ENCODE measurements at places on chromosomes 11 and 22.

GRCh38 chr11:116261606-116262005 is 511.2 kb downstream of the BUD13 start:
- DNase-seq, result no peak

GRCh38 chr22:43377896-43378704 is 33.7 kb upstream of the MPPED1 start:
- DNase-seq, result peak; percentile 95

- DNase-seq, result no peak
Observed at GRCh38 chr11:46727952-46728658, 9.1 kb downstream of the F2 start.

GRCh38 chr11:90587896-90588295 is 365.0 kb upstream of the CHORDC1 start:
- peak; percentile 26 for DNase-seq

DNA sequence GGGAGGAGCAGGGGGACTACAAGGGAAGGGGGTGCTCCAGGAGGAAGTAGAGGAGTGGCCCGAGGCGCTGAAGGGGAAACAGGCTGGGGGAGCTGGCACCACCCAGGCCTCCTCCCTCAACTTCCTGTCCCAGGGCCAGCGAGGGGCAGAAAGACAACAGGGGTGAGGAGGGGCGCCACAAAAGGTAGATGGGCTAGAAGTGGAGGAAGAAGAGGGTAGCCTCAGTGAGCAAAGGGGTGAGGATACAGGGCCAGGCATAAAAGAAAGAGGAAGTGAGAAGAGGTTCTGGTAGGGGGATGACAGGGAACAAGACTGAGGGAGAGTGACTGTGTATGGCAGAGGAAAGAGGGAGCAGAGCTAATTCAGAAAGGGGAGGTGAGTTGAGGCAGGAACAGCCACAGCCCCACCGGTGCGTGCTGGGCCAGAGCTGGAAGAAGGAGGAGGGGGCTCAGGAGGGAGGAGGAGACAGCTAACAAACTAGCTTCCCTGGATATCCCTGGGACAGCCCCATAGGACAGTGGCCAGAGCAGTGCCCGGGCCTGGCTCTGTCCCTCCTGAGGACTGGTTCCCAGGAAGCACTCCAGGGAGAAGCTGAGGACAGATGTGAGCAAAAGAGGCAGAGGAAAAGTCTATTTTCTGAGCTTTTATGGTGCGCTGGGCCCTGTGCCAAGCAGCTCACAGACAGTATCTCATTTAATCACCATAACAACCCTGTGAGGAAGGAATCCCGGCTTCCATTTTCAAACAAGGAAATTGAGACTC is 8.5 kb downstream of the DCHS1 start:
- DNase-seq, result no peak

- no peak for DNase-seq
Observed at GRCh38 chr11:20760811-20761210, 91.4 kb downstream of the NELL1 start.

DNA sequence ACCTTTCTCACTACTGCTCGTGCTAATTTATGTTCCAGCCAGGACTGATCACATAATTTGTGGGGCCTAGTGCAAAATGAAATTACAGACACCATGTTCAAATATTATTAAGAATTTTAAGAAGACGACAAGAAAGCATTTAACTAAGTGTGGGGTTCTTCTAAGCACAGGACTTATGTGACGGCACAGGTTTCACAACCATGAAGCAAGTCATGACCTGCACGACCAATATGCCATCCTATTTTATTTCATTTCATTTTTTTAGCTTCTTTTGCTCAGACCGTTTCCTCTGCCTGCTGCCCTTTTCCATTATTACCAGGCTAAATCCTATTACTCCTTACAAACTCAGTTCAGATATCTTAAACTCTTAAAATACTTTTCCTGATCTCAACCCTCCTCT is 462.5 kb downstream of the AASDHPPT start:
- DNase-seq, result no peak

DNA sequence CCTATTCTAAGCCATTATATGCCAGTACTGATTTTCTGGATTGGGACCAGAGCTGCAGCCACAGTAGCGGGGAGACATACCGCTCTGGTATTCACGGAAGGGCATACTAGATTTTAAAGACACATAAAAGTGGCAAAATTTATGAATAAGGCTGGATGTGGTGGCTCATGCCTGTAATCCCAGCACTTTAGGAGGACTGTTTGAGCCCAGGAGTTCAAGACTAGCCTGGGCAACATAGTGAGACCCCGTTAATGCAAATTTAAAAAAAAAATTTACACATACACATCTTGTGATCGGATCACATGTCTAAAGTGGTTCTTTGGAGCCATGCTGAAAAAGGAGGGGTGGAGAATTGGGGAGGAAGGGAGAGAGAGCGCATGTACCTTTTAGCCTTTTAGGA is 9.0 kb downstream of the RPL27A start:
- no peak for DNase-seq

DNA sequence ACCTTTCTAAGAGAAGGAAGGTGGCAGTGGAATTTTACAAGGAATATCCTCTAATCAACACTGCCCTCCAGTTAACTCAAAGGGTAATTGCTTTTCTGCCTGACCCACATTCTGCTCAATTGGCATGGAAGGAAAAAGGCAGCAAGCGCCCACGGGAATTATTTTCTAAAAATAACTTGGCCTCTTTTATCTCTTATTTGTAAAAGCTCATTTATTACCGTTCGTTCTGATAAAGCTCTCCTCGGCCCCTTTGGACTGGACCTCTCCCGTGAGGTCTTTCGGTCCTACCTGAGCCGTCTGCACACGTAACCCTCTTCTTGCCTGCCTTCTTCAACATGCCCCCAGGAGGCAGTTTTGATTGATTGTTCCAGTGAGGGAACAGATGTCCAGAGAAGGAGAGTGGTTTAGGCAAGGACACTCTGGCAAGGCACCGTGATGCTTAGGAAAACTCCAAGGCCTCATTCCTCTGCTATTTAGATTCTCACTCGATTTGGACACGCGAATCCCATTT is 53.2 kb upstream of the CRTAM start:
- no peak for DNase-seq

DNA sequence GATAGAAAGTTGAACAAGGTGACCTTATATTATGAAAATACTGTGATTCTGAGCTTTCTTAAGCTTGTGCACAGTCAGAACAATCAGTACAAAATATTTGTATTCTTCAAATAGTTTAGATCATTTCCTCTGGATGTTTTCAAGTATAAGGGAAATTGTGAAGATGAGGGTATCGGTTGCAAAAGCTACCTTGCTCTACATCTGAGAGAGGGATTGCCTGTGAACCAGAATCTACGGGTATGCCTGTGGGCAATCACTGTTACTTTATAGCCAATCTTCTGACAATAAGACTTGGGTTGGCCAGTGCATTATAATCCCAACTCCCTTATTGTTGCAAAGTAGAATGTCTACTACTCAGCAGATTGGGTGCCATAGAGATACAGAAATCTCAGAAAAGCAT is 90.5 kb downstream of the NTM start:
- no peak for DNase-seq

GRCh38 chr11:16857186-16857585 is 118.7 kb downstream of the C11orf58 start:
- DNase-seq, result no peak

DNA sequence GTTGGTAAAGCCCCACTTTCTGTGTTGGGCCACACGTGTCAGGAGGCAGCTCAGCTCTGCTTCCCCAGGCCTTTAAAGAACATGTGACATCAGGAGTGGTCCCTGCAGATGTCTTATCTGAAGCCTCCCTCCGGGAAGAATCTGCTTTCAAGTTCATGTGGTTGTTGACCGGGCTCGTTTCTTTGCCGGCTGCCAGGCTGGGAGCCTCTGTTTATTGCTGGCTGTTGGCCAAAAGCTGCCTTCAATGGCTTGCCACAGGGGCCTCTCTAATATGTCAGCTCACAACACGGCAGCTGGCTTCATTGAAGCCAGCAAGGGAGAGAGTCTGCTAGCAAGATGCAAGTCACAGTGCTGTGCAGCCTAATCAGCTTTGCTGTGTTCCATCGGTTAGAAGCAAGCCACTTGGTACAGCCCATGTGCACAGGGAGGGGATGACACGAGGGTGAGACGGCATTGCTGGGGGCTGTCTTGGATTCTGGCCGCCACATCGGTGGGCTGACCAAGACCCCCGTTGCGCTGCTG is 14.6 kb downstream of the MRGPRF start:
- DNase-seq, result no peak

GRCh38 chr22:36865346-36865745 is 4.5 kb downstream of the NCF4 start:
- no peak for DNase-seq
